T follicular helper cell (primary cell): ENCODE measurements at places on chromosomes 5 and 9.

DNA sequence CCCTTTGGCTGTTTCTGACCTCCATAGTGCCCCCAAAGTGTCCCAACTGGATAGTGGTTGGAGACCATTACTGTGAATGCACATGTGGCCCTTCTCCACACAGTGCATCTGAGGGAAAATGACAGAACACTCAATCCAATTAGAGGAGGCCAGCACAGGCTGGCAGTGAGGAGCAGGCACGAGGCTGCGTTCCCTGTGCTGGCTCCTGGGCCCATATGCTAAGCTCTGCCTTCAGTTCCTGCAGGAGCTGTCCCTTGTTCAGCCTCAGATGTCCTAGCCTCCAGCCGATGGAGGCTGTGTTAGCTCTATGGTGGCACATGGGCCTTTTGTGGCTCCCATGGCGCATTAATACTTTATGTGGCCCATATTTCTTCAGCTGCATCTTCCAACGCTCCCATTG lies 35.8 kb downstream of the ALG2 start:
- no peak for DNase-seq

- DNase-seq = no peak
Measured at GRCh38 chr9:19648672-19649071, 140.2 kb downstream of the SLC24A2 start.

DNA sequence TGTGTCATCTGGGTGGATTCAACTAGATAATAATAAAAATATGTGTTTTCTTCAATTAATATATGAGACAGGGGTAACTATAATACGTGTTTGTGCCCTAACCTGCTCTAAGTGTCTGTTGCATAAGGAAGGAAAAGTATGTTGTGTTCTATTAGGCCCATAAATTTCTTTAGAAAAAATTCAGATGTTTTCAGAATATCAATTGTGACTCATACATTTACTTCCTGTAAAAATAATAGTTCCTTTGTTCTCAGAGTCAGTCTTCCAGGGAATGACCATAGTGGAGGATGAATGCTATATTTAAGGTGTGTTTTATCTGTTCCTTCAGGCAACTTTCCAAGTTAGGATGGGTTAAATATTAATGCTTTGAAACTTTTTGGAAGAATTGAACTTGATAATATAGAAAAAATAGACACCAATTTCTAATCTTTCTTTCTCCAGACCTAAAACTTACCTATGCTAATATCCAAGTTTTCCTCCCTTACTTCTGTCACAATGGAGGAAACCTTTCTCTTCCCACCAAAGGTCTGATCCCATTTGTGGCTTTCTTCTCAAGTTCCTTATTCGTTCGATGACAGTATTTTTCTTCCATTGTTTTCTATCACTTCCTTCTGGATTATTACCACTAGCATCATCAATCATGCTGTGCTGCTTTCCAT lies 49.9 kb downstream of the ISL1 start:
- DNase-seq = no peak

GRCh38 chr5:4802044-4802443 lies 338.1 kb upstream of the ADAMTS16 start:
- no peak for DNase-seq

DNA sequence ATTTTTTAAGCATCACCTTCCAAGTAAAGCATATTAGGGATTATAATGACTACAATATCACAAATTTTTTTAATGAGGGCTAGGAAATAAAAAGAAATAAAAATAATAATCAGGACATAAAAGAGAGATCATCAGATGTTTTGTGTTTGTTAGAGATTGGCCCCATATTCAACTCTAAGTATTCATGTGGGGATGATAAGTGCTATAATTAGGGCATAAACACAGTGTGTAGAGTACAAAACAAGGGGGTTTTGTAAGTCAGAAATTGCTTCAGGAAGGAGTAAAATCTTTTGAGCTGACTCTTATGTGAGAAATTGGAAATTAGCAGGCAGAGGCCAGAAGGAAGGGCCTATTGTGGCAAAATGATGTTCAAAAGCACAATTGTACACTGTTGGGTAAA lies 127.3 kb downstream of the STARD4 start:
- no peak for DNase-seq

GRCh38 chr9:136230365-136230764 lies 15.2 kb downstream of the QSOX2 start:
- no peak for DNase-seq

GRCh38 chr9:121711281-121711680 lies 59.8 kb downstream of the DAB2IP start:
- no peak for DNase-seq

- DNase-seq = no peak
Measured at GRCh38 chr9:129471201-129472019, 149.5 kb downstream of the C9orf50 start.

GRCh38 chr5:145111420-145111819 lies 723.7 kb downstream of the PRELID2 start:
- DNase-seq = no peak

GRCh38 chr5:5122776-5123175 lies 17.4 kb upstream of the ADAMTS16 start:
- DNase-seq = no peak

GRCh38 chr5:101605700-101606099 lies 690.4 kb downstream of the SLCO4C1 start:
- DNase-seq = no peak

DNA sequence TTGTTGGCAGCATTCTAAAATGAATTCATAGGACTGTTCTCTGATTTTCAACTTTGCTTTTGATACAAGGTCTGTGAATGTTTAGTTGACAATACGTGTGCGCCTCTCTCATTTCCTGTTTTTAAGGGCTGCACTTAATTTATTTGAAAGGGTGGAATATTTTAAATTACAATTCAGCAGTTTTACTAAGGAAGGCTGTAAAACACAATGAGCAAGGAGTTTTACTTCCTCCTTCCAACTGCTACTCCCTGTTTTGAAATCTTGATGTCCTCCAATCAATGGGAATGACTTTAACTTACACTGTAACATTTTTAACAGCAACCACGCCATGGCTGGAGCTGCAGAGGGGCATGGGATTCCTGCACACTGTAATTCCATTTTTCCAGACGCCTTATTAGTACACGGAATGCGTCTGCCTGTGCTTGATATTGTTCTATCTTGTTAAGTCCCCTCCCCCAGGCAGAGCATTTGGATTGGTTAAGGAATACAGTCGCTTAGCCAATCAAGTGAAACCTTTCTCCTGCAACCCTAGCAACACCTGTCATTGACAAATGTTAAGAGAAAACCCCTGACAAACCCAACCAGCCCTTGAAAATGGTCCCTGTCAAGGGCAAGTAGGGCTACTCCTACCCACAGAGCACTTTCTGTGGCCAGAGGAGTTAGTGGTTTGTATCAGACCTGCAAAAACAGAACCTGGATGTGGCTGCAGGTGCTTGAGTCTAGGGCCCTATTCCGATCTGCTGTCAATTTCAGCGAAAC lies 12.5 kb upstream of the ZSWIM6 start:
- DNase-seq = no peak

DNA sequence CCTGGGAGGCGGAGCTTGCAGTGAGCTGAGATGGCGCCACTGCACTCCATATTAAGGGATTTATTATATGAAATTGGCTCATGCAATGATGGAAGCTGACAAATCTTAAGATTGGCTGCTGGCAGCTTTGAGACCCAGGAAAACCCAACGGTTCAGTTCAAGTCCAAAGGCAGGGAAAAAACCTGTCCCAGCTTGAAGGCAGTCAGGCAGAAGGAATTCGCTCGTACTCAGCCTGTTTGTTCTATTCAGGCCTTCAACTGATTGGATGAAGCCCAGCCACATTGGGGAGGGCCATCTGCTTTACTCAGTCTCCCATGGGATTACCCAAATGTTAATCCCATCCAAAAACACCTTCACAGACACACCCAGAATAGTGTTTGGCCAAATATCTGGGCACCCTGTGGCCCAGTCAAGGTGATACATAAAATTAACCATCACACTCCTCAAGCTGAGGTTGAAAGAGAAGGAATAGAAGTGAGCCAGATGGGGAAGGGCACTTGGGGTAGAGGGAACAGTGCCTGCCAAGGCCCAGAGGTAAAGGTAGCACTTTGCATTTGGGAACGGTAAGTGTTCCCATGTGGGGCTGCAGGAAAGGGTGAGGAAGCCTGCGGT lies 8.5 kb upstream of the ORM1 start:
- DNase-seq = no peak

DNA sequence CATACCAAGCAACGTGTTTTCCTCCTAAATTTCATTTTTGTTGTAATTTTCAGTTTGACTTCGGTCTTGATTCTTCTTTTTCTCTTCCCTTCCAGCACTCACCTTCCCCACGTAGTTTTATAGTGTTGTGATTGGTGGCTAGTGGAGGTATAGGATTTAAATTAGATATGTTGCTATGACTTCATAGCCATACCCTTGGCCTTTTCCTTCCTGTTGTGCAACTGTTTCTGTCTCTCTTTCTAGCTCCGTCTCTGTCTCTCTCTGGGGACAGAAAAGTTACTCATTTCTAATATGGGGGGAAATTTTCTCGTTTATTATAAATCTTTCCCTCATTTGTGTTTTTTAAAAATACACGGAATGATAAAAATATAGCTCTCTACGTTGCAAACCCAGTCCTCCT lies 20.6 kb upstream of the C5orf24 start:
- DNase-seq = no peak

DNA sequence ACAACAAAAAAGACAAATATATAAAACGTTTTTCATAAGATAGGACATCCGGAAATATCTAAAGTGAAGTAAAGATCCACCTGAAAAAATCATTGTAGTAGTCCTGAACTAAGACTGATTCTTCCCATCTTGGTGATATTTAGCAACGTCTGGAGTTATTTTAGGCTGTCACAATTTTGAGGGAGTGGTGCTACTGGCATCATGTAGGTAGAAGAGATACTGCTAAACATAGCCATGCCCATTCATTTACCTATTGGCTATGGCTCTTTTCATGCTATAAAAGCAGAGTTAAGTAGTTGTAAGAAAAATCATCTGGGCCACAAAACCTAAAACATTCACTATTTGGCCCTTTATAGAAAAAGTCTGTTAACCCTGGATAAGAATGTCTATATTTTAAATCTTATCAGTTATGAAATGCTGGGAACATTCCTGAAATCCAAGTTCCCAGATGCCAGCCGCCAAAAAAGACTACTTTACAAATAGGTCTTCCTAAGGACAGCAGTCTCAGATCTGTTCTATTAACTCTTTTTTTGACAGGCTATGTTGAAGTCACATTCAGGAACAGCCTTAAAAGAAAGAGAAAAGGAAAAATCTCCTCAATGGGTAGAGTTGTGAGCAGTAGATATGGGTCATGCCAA lies 27.0 kb downstream of the RAPGEF6 start:
- DNase-seq = no peak

GRCh38 chr9:132003319-132003704 lies 76.4 kb downstream of the MED27 start:
- DNase-seq = no peak

GRCh38 chr9:114500697-114501292 lies 4.5 kb downstream of the WHRN start:
- no peak for DNase-seq

- no peak for DNase-seq
Measured at GRCh38 chr5:43422143-43422542, 10.0 kb upstream of the CCL28 start.

- DNase-seq = no peak
Measured at GRCh38 chr9:5264219-5264595, 33.0 kb downstream of the INSL4 start.

DNA sequence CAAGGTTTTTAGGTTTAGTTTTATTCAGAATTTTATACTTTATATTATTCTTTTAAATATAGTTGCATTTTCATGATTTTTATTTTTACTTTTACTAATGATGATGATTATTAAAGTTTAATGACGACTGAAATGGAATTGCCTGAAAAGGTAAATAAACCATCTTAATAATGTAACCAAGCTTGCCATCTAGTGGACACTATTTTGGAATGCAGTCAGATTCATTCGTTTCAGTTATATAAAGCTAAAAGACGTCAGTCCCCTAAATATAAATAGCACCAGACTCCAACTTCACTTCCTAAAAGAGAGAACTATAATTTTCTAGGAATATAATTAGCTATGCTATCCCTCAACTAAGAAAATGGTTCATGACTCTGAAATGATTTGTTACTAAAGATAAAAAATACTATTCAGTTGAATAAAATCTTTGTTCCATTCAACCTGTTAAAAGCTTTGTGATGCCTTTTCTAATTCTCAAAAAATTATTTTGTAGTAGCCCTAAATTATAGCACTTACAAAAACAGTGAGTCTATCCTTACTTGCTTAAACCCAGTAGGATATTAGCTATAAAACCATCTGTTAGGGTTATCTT lies 19.9 kb downstream of the ABITRAM start:
- no peak for DNase-seq

DNA sequence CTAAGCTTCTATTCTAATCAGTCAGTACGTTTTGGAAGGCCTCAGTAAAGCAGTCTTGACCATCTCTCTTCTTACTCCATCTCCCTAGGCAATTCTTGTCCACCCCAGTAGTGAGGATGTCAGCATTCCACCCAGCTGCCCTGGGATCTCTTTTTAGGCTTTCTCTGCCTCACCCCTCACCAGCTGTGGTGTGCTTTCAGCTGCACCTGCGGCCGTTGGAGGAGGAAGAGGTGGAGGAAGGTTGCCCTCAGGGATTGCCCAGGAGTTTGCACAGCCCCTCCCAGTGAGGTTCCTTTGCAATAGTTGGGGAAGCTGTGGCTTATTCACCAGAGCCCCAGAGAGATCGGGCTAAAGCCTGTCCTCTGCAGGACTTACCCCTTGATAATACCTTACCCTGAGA lies 615.8 kb downstream of the BNC2 start:
- DNase-seq = no peak

DNA sequence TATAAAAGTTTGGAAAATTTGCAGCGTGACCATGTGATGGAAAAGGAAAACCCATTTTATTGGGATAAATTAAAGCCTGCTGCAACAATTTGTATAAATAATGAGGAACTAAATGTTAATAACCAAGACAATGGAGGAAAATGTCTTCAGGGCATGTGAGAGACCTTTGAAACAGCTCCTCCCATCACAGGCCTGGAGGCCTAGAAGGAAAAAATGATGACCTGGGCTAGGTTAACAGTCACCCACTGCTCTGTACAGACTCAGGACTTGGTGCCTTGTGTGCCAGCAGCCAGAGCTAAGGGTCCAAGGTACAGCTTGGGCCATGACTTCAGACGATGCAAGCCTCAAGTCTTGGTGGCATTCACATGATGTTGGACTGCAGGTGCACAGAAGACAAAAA lies 22.0 kb upstream of the UGT3A1 start:
- no peak for DNase-seq

- DNase-seq = no peak
Measured at GRCh38 chr5:150615141-150615699, 25.2 kb upstream of the SYNPO start.

- no peak for DNase-seq
Measured at GRCh38 chr9:90546200-90546599, 96.4 kb downstream of the DIRAS2 start.

GRCh38 chr5:57696389-57696769 lies 213.8 kb upstream of the ACTBL2 start:
- no peak for DNase-seq

DNA sequence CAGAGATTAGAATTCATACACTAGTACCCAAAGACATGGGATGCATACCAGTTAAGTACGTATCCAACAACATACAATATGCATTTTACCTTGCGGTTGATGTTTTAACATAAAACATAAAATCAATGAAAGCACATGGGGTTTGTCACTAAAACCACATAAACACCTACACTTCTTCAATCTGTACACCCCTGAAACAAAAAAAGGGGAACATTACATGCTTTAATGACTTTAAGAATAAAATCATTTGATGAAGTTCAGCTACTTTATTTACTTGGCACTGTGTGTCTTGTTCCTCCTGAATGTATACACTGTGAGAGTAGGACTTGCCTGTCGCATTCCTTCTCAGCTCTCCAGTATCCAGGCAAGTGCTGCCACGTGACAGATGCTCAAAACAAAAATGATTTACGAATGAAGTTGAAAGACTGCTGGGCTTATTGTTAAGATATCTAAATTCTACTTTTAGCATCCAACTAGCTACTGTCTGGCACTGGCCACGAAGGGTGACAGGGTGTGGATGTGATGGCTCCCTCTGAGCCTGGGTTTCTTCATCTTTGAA lies 21.0 kb downstream of the TNFSF15 start:
- DNase-seq = no peak
